ENCODE measurements at places on chromosomes 11 and 22.

DNA sequence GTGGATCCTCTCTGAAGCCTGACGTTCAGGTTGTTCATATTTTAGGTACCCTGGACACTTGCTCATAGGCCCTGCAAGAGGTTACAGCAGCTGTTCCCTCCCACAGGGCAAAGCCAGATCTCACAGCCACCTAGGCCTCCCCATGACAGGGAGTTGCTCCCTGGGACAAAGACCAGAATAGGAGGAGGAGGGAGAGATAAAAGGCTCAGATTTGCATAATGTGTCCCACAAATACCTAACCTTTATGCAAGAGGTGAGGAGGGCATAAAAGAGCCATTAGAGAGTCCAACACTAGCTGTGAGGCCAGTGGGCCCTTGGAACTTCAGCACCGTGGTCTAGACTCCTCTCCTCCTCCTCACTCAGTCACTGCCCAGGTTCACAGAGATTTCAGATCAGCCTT is 33.8 kb downstream of the ZNF280B start:
- DNase-seq = no peak

GRCh38 chr11:27118371-27118770 is 77.8 kb downstream of the BBOX1 start:
- no peak for DNase-seq

- peak; percentile 74 for DNase-seq
These were observed 22.8 kb downstream of the ARRB1 start for GRCh38 chr11:75328426-75329277.

- no peak for DNase-seq
These were observed 760.2 kb downstream of the BRD1 start for GRCh38 chr22:49067504-49067903.

Measured in right hindlimb (tissue), 1 donor.